ENCODE measurements at places on chromosomes 1 and 21.

DNA sequence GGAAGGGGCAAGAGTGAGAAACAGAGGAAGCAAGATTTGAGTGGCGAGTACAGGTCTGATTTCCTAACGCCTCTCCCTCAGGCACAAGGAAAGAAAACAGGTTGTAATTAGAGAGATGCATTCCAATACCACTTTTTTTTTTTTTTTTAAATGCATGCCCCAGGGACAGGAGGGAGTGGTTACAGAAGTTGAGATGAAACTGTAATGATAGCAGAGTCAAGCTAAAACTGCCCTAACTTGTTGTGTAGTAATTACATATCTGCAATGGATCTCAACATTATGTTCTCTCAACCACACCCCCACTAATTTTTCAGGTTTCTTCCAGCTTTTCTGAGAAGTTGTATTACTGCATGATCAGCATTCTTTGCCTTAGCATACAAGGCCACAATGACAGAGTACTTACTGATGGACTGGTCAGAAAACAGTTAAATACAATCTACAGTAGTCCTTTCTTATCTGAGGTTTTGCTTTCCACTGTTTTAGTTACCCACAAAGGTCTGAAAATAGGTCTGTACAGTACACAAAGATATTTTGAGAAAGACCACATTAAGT lies 5.5 kb downstream of the ETV3 start:
- DNase-seq, result no peak

DNA sequence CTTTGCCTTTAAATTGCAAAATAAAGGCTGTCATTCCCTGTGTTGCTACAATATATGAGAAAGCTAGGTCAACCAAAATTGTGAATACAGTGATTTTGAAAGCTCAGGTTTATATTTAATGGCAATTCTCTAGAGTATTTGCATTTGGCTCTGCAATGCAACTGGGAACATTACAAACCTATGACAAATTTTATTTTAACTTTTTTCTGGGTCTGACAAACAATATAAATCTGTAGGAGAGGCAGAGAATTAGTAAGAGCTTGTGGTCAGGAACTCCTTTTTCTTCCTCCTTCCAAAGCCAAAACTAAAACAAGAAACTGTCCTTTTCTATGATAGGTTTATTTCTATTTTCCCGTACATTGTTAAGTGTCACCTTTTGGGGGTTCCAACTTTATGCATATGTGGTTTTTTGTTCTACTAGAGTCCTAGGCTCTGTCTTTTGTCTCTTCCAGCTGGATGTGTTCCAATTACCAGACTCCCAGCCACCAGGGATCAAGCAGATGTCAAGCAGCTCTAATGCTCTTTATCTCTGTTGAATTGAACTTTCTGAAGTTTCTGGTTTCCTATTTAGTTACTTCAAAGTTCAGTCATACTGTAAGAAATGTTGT lies 106.9 kb downstream of the ASH1L start:
- DNase-seq, result no peak

GRCh38 chr1:239587066-239587465 lies 200.7 kb downstream of the CHRM3 start:
- DNase-seq, result peak; percentile 4

DNA sequence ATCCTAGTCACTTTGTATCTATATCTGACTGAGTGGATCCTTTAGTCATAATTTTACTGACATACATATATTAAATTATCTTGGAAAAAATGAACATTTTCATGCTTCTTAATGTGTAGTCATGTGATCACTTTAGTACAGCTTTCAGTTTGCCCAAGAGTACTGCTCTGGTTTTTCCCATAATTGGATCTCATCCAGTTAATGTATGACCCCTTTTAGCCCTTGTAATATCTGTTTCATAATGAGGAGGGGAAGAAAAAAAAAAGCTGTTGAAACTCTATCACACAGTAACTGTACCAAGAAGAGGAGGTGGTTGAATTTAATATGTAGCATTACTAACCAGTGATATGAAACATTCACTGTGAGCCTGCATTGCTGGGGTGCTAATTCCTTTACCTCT lies 328.7 kb downstream of the PTPRC start:
- no peak for DNase-seq

- DNase-seq, result no peak
These were observed 418.9 kb downstream of the SETD4 start for GRCh38 chr21:35641271-35642016.

GRCh38 chr1:225670356-225670755 lies 17.4 kb upstream of the ENAH start:
- no peak for DNase-seq

- no peak for DNase-seq
These were observed 672 bp downstream of the ENSA start for GRCh38 chr1:150628766-150629114.

GRCh38 chr21:46424039-46424591 lies 34.6 kb upstream of the DIP2A start:
- no peak for DNase-seq

- no peak for DNase-seq
These were observed 1.8 kb downstream of the RNPC3 start for GRCh38 chr1:103527331-103527730.

DNA sequence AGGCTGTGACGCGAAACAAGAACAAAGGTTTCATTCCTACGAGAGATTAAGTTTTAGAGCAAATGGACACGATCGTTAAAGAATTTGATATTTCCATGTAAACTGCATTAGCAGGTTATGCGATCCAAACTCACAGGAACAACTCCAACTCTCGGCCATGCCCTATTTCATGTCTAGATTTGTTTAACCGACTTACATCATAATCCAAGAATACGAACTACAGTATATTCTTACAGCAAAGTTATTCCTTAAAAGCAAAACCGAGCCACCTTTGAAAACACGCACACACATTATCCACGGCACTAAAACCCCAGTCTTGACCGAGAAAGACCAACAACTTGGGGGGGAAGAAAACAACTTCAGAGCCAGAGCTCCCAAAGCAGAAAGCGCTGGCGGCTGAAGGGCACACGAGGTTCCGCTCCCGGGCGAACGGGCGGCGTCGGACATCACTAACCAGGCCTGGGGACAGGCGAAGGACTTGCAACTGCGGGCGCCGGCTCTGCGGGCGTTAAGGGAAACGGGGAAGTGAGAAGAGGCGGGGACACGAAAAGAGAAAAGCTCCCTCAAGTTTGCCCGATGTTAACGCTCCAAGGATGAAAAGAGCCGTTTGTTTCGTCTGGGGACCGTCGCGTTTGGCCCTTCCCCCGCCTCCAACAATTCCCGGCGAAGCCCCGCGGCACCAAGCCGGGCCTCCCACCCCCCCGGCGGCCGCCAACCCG lies 690 bp downstream of the B3GALNT2 start:
- DNase-seq, result no peak

- DNase-seq, result no peak
These were observed 28.2 kb upstream of the FMO1 start for GRCh38 chr1:171220081-171220420.

DNA sequence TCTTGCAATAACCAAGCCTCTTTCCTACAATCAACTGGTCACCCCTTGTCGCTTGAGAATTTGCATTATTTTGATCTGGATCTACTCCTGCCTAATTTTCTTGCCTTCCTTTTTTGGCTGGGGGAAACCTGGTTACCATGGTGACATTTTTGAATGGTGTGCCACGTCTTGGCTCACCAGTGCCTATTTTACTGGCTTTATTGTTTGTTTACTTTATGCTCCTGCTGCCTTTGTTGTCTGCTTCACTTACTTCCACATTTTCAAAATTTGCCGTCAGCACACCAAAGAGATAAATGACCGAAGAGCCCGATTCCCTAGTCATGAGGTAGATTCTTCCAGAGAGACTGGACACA lies 743 bp downstream of the GPR52 start:
- DNase-seq, result no peak

- no peak for DNase-seq
These were observed 12.9 kb downstream of the MOV10 start for GRCh38 chr1:112687361-112687760.

DNA sequence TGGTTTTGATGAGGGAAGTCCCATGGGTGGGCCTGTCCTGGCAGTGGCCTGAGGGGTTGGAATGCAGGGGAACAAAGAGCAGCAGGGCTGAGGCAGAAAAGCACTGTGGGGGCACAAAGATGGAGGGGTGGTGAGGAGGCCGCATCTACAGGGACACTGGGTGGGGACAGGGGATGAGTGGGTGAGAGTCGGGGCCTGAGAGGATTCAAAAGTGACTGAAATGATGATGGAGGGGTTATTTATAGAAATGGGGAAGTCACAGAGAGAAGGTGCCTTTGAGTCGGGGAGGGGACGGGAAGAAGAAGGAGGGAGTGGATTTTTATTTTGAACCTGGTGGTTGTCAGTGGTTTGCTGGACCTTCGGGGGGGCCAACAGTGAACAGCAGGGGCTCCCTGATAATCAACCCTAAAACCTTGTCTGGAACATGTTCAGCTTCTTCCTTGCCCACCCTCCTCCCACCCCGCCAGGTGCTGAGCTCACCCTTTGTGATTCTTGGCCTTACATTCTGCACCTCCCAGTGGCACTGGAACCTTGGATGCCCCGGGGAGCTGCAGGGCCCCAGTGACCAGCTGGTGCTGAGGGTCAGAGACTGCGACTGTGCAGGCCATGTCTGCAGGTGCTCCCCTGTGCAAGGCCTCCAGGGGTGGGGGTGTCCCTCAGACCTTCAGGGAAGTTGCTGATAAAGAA lies 42.9 kb downstream of the IER5 start:
- DNase-seq, result no peak

GRCh38 chr1:240247899-240248298 lies 156.2 kb downstream of the FMN2 start:
- DNase-seq, result no peak

DNA sequence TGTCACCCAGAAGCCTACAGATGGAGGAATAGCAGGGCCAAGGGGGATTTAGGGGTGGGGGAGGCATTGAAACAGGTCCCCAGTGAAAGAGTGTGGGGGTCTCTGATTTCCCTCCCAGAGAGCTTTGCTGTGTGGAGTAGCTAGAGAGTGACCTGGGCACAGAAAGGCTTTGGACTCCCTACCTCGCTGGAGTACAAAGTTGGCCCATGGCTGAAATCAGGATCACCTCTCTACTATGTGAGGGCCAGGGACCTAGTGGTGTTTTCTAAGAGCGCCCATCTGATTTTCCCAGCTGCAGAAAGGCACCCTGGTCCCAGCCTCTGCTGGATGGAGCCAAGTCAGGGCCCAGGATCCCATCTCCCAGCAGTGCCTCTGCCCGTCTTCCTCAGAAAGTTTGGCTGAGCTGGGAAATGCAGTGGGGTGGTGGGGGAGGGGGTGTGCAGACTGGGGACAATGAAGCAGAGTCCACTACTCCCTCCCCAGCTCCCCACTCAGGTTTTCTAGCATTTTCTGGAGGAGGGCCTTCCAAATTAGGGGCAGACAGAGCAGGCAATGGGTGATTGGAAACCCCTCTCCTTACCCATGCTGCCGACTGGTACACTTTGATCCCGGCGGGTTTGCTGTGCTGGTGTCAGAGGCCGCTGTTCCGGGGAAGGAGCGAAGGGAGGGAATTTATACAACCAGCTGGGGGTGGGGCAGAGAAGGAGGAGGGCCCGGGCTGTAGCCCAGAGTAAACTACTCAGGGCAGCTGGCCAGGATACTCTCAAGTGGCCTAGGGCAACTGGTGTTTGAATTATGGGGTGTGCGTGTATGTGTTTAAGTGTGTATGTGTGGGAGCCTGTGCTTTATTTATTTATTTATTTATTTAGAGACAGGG lies at the start of gene SELENBP1:
Gene SELENBP1 (minus strand): TSS at position 648 of the 877 bp plus-strand sequence. CDS start 64 bp downstream, at position 584.
- DNase-seq, result no peak

GRCh38 chr1:111489604-111490003 lies 13.8 kb downstream of the ADORA3 start:
- DNase-seq, result no peak

DNA sequence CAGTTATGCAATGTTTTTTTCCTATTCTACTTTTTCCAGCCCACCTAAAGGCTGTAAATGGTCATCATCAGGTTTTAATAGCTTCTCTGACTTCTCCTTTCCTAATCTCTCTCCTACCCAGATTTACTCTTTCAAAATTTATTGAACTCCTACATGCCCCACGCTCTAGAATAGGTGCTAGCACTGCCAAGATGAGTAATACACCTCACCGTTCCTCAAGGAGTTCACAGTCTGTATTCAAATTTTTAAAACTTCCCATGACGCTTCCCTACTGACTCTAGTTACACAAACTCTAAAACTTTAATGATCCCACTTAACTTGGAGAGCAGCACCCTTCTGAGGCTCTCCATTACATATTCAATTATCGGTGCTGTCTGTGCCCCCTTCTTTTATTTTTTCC lies 51.6 kb downstream of the ALG14 start:
- DNase-seq, result no peak

DNA sequence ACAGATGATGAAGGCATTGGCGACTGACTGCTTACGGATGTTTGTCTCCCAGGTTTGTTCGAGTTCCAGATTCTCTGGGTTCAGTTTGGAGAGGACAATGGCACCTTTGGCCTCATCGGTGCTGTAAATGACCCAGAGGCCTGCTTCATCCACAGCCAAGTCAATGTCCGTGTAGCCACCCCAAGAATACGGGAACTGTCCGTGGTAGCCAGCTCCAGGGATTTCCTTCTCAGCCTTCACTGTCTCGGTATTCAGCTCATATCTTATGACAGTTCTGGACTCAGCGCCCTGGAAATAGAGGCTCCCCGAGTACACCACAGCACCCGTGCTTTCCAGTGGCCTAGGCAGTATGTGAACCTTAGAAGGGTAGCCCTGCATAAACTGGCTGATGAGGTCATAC lies 14.1 kb downstream of the MYOCOS start:
- DNase-seq, result no peak

DNA sequence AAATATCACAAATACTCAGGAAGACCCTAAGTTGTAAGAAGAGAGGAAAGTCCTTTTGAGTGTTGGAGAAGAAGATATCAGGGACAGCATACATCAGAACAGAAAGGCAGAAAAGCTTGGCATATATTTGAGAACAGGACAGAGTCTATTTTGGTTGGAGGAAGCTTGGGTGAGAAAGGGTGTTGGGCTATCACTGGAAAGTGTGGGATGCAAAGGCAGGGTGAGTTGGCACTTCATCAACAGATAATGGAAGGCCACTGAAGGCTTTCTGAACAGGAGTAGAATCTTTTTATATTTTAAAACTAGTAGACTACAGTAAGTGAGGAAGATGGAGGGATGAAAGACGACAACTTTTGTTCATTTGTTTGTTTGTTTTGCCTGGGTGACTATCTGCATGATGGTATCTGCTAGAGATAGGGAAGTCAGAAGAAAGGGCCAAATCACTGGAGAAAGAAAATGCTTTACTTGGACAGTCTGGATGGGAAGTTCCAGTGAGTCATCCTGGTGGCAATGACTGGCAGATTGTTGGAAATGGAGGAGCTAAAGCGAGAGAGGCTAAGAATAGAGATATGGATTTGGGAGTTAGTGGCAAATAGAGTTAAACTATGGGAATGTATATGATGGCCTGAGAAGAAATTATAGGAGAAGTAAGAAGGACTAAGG lies 33.7 kb upstream of the KCNA2 start:
- no peak for DNase-seq

All from stimulated activated CD4-positive, alpha-beta T cell treated with anti-CD3 and anti-CD28 coated beads, Interleukin-2, amount 100 ng/mL, for 24 hours (primary cell).